ENCODE measurements at places on chromosomes 2 and 18.
A peak's percentile ranks its signal among the peaks of the same experiment; 100 is the strongest.

DNA sequence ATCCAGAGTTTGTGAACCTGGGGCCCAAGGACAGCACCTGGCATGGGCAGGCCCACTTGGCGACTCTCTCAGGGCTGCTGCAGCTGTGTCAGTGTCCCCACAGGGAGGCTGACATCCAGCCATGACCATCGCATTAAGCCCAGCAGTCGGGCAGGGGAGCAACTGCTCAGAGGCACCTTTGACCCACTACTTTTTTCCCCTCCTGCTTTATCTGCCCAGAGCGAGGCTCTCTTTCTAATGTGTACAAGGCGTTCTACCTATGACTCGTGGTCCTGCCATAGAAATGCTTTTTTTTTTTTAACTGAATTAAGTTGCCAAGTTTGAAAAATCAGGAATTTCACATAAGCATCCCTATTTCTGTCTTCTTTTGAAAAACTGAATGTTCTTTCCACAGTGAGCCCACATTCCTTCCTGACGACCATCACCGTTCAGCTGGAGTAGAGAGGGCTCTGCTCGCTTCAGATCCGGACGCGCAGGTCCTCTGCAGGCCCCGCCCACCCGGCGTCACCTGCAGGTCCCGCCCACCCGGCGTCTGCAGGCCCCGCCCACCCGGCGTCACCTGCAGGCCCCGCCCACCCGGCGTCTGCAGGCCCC is 403 bp upstream of the CLUL1 start:
- peak; percentile 60 for DNase-seq

DNA sequence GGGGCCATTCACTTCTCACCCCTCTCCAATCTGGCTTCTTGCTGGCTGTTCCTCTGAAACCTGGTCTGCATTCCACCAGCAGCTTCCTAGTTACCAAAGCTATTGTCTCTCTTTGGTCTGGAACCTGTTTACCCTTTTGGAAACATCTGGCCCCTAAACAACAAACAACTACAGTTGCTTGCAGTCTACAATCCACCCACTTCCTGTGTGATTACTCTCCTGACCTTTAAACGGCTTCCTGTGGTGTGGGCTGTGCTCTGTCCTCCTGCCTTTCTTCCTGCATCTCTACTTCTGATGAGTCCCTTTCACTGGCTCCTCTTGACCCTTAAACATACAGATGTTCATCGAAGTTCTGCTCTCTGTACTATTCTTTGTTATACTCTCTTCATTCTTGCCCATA is 303.8 kb downstream of the TDRD15 start:
- no peak for DNase-seq

DNA sequence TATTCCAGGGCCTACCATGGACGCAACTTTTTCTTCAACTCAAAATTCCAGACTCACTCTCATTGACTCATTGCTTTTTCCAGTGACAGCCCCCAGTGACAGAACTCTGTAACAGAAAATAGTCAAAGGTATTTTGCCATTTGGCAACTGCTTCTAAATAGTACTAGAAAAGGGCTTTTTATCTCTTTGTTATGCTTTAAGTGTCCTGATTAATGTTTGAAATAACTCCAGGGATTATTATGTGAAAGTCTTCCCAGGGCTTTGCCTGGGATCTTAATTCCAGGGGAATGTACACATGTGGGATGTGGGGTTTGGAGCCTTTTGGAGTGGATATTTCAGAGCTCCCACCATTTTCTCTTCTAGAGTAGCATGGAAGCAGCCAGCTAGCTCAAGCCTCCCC is 198.8 kb downstream of the KCNS3 start:
- no peak for DNase-seq

- DNase-seq: no peak
Observed at GRCh38 chr18:30712383-30712782, 330.2 kb downstream of the DSC3 start.

DNA sequence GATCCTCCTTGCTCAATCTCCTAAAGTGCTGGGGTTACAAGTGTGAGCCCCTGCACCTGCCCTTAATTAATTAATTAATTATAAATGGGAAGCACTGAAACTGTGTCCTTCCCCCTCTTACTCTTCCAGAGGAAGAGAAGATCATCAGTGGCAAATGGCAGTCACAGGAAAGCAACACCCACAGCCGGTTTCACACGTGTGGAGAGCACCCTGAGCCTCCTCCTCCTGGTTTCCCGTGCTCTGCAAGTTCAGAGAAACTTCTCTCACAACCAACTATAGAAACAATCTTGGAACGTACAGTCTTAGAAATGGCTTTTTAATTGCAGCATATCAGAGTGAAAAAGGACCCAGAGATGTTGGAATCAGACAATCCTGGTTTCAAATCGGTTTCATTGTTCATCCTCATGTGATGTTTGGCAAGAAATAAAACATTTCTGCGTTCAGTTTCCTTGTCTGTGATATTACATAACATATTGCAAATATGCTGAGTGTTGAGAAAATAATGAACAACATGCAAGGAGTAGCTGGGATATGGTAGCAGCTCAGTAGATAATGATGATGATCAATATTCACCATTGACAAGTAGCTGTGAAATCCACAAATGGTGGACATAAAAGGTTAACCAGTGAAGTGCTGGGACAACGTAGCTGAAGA is 141.0 kb upstream of the KCTD1 start:
- no peak for DNase-seq

DNA sequence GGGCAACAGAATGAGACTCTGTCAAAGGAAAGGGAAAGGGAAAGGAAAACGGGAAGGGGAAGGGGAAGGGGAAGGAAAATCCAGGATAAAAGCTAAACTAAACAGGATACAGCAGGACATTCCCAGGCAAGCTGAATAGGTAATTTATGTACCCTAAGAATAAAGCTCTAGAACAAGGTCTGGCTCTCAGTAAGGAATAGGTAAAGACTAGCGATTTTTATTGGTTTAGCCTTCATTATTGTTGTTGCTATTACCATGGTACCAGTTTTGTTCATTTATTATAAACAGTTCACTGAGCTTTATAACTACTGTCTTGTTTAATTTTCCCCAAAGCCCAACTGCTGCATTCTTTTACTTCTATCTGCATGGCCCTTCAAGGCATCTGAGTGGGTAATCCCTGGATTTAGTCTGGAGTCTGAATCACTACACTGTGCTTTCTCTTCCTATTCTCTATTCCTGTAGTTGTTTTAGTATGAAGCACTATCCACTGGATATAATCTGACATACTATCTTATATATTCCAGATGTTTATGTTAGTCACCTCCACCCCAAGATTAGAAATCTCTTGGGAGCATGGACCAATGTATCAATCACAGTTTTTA is 127.1 kb upstream of the TANK start:
- no peak for DNase-seq

- no peak for DNase-seq
Observed at GRCh38 chr2:174340400-174341292, 5.9 kb downstream of the SP9 start.

DNA sequence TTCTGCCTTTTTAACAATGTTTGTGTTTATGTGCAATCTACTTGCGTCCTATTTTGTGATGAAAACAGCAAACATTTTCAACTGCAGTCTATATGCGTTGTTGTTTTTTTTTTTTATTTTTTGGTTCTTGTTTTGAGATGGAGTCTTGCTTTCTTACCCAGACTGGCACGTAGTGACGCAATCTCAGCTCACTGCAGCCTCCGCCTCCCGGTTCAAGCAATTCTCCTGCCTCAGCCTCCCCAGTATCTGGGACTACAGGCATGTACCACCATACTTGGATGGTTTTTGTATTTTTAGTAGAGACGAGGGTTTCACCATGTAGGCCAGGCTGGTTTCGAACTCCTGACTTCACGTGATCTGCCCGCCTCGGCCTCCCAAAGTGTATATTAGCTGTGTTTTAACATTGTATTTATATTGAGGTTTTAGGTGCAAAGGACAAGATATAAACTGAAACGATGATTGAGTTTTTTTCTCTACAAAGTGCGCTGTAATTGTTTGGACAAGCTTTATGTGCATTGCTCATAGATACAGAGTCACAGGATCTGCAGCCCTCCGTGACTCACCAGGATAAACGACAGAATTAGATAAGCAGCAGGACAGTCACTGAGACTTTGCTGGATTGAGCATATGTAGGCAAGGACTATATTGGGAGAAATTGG is 17.4 kb downstream of the CDH7 start:
- no peak for DNase-seq

DNA sequence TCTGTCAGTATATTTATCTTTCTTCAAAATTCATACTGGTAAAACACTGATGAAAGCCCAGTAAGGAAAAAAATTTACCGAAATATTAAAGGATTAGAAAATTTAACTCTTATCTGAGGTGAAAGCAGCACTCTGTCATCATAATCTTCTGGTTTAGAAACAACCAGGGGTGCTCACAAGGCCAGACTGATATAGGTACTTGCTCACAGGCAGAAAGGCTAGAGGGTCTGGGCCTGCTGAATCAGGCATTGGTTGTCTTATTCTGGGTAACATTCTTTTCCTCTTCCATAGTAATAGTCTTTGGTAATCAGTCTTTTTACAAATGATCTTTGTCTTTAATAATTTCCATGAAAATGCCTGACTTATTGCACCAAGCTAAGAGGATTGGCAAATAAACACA is 221.4 kb upstream of the TFPI start:
- DNase-seq: no peak

GRCh38 chr2:235685024-235685721 is 191.3 kb downstream of the AGAP1 start:
- no peak for DNase-seq

DNA sequence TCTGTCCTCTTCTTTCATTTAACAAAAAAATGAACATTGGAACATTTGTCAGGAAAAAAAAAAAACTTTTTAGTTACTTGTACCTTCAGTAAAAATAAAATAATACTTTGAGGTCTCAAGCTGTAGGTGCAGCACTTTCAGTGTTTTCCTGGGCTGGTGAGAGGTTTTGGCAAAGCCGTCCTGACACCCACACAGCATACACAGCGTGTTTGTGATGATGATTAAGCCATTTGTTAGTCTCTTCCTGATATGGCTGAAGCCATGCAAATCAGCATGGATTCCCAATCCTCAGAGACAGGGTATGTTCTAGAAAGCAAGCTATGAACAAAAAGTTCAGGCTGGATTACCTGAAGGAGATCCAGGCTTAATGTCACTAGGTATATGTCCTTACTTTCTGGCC is 236.8 kb downstream of the ZNF516 start:
- no peak for DNase-seq

- no peak for DNase-seq
Observed at GRCh38 chr2:73225513-73226360, 7.3 kb downstream of the PRADC1 start.

- no peak for DNase-seq
Observed at GRCh38 chr2:137168552-137168951, 403.2 kb downstream of the THSD7B start.

- DNase-seq: no peak
Observed at GRCh38 chr2:204353823-204354222, 191.5 kb upstream of the PARD3B start.

- no peak for DNase-seq
Observed at GRCh38 chr2:217953011-217953481, 49.7 kb downstream of the TNS1 start.

DNA sequence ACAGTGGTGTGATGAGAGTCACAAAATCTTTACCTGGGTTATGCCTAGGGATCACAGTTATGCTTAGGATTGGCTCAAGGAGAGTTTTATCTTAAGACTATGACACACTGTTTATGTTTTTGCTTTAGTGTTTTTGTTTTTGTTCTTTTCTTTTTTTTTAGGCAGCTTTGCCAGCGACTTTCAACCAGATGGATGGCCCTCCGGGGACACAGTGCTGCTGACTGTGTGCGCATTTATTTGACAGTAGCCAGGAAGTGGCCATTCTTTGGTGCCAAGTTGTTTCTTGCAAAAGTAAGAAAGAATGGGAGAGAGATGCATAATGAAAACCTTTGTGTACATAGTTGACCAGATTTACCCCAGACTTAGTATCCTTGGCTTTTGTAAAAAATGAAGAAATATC is 15.1 kb upstream of the DYNC2LI1 start:
- no peak for DNase-seq
